Left renal pelvis (tissue), 4 donors: ENCODE measurements at places on chromosomes 16 and 17.

DNA sequence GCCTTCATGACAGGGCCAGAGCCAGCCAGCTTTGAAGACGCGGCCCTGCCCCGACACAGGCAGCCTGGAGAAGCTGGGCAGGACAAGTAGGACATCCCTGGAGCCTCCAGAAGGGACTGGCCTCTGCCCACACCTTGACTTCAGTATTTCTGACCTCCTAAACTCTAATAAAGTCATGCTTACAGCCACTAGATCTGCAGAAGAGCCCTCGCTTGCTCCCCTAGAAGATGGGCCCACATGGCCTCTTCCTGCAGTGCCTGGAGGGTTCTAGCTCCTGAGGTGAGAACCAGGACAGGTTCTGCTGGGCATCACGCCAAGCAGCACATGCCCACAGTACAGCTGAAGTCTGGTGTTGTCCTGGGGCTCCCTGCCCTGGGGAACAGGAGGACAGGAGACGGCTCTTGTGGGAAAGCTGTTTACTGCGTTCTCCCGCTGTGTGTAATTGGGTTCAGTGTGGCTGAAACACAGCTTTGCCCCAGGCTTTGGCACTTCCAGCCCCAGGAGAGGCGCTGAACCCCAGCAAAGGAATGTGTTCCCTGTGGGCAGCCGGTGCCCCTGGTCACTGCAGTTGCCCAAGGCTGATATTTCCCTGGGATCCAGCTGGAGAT is 2.6 kb downstream of the APRT start:
- no peak for DNase-seq

- no peak for DNase-seq
Measured at GRCh38 chr16:68388124-68388523, 60.2 kb downstream of the SMPD3 start.

DNA sequence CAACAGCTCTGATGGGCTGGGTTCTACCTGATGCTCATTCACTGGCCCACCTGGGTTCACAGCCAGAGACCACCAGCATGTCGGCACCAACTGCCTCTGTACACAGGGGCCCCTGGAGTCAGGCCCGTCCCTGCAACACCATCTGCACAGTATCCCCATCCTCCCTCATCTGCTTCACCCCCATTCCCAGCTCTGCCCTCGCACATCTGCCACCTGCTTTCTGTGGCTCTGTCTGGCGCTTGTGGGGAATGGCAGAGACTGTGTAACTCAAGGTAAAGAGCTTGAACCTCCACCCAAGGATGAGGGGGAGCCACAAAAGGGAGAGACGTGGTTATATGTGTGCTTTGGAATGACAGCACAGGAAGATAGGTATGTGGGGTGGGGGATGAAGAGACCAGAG is 27.2 kb downstream of the SMPD3 start:
- DNase-seq = no peak

GRCh38 chr17:13825526-13826040 is 223.9 kb upstream of the HS3ST3A1 start:
- DNase-seq = no peak

- no peak for DNase-seq
Measured at GRCh38 chr16:25713785-25714570, 22.2 kb downstream of the HS3ST4 start.

DNA sequence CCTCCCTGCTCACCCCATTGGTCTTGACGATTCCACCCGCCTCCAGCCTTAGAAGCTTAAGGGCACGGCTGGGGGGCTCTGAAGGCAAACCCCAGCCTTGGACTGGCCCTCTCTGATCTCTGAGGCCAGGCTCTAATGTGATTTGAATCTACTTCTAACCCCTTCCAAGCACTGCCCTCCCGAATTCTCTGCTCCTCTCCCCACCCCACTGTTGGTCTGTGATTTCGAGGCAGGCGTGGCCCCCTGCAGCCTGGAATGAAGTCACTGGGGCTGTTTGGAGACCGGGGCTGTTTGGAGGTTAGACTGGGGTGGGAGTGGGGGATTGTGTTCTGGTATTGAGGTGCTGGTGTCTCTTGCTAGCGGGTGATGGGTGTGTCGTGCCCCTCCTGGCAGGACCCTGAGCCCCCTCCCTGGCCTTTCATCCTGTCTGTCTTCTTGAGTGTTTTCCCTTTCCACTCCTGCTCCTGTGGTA is 2.2 kb downstream of the GRB7 start:
- no peak for DNase-seq
